Fibroblast of skin of scalp (primary cell): ENCODE measurements at places on chromosomes 12 and 14.

GRCh38 chr14:95829321-95829720, 47.3 kb upstream of the TUNAR start:
- no peak for DNase-seq

- DNase-seq, result no peak
These were observed 73.9 kb downstream of the EID3 start for GRCh38 chr12:104377514-104377812.

DNA sequence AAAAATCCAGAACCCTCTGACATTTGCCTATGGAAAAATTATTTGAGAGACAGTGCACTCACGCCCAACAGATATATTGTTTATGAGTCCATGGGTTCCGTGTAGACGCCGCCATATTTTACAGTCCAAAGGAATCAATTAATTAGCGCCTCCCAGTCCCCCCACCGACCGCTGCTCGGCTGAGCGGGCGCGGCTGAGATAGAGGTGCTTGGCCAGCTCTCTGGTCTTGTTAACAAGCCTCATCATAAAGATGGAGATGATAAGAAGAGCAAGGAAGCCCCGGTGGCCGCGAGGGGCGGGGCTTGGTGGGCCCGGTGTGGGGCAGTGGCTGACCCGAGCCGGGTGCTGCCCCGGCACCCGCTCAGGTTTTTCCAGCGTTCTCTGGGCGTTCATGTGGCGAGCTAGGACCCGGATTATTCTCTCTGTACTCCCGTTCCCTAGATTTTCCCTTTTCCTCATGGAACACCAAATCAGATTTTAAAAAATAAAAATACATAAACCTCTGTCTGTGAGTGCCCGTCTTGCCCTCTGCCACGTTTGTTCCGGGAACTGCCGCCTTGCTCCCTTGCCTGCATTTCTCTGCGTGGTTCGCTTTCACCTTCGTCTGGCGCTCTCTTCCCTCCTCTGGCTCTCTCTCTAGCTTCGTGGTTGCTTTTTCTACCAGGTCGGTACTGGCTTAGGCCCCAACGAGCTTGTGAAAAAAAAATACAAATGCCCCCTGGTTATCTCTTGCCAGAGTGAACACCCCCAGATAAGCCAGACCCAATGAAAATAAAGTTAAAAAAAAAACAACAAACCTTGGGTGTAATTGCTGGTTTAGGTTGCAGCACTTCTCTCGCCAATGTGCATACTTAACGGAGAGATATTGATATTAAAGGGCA, 9.0 kb downstream of the HOXC12 start:
- DNase-seq, result no peak

DNA sequence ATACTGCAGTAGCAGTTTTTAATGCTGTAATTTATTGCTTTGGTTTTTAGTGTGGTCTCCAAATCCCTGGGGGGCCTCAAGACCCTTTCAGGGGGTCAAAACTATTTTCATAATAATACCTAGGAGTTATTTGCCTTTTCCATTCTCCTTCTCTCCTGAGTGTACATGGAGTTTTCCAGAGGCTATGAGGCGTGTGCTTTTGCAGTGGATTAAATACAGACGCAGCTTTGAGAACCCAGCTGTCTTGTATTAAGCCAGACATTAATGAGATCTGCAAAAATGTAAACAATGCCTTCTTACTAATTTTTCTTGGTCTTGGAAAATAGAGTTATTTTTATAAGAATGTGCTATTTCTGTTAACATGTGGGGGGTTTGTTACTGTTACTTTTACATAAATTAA, 68.6 kb downstream of the SLC25A47 start:
- DNase-seq, result peak; percentile 87

DNA sequence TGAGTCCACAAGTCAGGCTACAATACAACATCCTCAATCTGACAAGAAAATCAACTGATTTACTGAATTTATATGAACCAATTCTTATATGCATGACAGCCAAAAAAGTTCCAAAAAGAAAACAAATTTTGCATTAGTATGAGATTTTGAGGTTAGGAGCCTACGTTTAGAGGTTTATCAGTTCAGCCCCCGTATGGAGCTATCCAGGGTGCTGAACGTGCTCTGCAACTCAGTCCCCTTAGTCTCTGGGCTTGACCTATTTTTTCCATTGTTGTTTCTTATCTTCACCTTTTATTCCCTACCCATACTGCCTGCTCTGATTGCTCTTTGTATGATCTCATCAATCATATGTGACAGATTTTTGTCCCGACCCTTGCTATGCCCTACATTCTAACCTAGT, 693.0 kb downstream of the NRXN3 start:
- DNase-seq, result peak; percentile 45

DNA sequence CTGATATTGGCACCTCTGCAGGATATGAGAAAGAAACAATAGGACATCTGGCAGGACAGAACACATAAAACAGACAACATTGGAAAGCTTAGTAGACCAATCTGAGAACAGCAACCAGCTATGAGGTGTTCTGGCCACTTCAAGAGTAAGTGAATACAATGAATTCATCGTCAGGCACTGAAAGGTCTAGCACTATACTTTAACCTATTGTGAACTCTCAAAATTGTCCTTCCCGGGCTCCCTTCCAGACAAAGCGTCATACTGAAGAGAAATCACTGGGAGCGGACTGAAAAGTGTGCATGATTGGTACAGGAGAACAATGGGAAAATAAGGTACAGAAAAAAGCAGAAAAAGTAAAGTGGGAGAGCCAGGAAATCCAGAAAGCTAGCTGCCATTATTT, 75.8 kb downstream of the LRP6 start:
- no peak for DNase-seq

GRCh38 chr12:14921218-14921617, 17.1 kb downstream of the ERP27 start:
- DNase-seq, result no peak

DNA sequence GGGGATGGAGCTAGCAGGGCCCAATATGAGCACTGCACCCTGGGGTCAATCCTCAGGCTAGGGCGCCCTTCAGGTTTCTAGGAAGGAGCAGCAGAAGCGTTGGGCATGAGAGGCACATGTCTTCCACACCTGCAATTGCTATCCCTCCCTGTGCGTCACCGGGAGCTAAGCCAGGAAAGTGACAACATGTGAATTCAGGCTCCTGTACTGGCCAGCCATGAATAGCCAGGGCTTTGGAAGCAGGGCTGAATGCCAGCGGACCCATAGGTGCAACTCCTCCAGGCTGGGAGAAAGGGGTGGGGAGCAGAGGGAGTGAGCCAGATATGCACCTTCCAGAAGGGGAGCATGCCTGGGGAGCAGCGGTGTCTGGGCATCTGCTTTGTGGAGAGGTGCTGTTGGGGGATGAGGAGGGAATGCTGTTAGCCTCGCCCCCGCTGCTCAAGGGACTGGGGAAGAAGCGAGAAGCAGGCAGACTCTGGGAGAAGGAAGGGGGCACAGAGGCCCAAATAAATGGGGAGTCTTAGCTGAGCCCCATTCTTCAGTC, 6.1 kb downstream of the HOXC5 start:
- DNase-seq, result no peak
